Panc1 (cell line): ENCODE measurements at places on chromosomes 16 and 17. TPM values are rescaled to one million over a fixed set of nuclear protein-coding genes. Genes with fewer than 3 reads are reported as not detected.

CUEDC1 gene
- 103 TPM for total RNA-seq

TERB1 gene
- not detected for total RNA-seq

TMEM132E gene
- total RNA-seq = not detected

DNA sequence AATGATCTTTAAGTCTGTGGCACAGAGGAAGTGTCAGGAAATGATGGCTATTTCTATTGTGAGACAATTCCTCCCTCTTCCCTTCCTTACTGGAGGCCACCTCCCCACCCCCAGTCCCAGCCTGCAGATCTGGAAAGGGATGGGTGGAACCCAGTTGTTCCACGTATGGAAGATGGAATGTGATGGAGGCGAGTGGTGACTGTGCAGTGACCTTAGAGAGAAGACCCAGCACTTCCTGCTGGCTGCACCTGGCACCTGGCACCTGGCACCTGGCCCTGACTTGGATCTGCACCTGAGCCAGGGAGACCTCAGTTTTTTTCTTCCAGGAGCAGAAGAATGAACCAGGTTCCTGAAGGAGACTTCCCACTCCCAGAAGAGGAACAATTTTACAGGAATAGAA is 33.0 kb upstream of the TMC5 start:
- no peak for DNase-seq

DNA sequence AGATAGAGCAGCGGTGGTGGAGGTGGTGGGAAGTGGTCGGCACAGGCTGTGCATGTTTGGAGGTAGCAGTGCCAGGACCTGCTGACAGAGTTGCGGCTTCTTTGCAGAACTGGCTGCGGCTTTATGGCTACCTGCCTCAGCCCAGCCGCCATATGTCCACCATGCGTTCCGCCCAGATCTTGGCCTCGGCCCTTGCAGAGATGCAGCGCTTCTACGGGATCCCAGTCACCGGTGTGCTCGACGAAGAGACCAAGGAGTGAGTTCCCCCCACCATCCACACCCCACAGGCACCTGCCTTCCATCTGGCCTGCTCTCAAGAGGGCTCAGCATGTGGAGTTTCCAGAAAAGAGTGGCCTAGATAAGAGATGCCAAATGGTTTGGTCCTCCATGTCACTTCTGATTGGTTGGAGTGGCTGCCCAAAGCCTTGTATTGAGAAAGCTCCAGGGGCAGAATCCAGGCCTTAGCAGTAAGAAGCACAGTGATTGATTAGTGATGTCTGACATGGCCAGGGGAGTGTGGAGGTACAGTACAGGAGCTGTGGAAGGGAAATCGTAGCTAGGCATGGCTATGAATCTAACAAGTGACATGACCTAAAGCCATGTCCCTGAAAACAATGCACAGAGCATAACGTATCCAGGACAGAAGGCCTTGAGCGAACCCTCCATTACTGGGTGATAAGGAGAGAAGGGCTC is 12.0 kb downstream of the MMP15 start:
- no peak for DNase-seq

DNA sequence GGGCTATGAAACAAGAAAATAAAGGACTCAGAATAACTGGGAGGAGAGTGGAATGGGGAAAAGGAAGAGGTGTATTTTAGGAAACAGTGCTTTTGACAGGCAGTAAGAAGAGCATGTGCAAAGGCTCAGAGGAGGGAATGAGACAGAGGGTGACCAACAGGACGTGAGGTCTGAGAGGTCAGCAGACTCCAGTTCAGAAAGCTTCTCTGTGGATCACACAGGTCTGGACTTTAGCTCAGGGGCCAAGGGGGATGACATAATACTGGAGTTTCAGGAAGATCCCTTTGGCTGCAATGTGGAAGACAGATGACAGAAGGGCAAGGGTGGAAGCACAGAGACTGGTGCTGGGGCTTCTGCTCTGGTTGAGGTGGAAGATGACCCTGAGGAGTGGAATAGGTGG is 489.9 kb upstream of the CDH5 start:
- DNase-seq = no peak

- DNase-seq = no peak
Observed at GRCh38 chr17:27975146-27976011, 67.1 kb upstream of the NLK start.

DNA sequence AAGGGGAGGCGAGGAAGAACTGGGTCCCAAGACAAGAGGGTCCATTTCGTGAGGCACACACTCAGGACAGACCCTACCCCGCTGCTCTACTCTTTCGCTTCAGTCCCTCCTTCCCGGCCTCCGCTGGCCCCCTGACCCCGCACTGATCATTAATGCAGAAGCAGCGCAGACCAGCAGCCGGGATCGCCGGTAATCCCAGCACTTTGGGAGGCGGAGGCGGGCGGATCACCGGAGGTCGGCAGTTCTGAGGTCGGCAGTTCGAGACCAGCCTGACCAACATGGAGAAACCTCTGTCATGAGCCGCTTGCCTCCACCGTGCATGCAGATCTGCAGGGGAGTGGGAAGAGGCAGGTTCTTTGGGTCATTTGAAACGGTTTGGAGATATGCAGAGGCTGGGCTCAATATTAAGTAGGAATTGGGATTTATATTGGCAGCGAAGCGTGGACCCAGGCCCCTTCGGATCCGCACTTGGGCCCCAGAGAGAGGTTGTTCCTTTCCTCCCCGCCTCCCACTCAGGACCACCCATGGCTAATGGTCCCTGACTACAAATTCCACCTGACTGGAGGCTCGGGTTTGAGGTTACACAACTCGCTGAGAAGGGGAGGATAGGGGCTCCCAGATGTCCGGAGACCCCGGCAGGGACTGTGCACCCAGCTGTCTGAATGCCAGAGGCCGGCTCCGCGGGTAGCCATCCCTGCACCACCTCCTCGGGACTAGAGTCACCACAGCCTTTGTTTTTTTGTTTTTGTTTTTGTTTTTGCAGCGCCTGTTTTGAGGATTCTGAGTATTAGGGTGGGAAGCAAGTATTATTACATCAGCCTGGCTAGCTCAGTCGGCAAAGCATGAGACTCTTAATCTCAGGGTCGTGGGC is 23.6 kb upstream of the OR1F1 start:
- DNase-seq = no peak

DNA sequence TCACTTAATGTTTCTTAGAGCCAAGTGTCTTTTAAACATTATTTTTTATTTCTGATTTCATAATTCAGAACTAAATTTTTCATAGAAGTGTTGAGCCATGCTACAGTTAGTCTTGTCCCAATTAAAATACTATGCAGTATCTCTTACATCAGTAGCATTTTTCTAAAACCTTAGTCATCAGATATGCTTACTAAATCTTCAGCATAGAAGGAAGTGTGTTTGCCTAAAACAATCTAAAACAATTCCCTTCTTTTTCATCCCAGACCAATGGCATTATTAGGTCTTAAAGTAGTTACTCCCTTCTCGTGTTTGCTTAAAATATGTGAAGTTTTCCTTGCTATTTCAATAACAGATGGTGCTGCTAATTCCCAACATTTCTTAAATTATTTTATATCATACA is 13.6 kb upstream of the BCAS3 start:
- DNase-seq = no peak

DNA sequence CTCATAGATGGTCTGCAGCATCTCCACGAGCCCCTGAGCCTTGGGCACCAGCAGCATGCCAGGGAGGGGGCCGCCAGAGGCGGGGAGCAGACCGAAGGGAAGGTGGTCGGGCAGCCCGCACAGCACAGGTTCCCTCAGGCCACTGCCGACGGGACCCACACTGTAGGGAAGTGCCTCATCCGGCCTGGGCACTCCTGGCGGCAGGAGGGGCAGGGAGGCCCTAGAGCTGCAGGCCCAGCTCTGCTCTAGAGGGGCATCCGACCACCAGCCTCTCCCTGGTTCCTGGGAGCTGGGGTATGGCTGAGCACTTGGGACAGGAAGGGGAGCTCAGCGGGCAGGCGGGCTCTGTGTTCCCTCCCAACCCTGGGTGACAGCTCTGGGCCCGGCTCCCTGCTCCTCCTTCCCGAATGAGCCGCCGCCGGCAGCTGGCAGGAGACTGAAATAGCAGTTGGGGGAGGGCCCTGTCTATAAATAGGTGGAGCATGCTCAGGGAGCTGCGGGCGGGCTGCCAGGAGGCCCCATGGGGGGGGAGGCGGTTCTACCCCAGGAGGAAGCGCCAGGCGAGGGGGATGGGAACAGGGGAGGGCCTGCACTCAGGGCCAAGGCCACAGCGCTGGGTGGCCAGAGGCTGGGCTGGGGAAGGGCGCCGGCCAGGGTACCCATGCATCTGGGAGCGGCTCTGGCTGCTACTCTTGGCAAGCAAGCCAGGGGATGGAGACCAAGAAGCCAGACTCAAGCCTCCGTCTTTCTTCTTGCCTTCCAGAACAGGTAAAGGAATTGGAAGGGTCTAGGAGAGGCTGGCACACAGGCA is 12.4 kb downstream of the HDAC5 start:
- no peak for DNase-seq

DNA sequence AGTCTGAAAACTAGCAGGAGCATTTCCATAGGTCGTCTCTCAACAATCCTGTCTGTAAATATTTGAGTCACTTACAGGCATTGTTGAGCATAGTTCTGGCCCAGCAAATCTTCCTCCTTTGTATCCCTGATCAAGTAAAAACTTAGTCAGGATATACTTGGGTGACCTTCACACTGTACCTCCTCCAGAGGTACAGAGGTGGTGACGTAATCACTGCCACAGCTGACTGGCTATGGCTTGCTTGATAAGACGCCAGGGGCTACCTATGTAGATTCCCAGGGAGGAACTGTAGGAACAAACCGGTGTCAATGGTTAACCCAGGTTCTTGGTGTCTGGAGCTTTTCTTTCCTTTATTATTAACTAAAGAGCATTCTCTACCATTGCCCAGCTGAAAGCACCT is at the start of gene KCNJ16:
TSS of gene KCNJ16 (plus strand) at position 270 of the 400 bp plus-strand sequence. CDS start 56,863 bp downstream, outside the sequence.
- DNase-seq = no peak

DNA sequence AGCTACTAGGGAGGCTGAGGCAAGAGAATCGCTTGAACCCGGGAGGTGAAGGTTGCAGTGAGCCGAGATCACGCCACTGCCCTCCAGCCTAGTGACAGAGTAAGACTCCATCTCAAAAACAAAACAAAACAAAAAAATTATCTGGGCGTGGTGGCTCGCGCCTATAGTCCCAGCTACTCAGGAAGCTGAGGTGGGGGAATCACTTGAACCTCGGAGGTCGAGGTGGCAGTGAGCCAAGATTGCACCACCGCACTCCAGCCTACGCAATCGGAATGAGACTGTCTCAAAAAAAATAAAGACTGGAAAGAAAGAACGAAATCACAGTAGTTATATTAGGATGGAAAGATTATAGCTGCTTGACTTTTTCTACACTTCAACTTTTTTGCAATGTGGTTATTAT is 18.9 kb downstream of the COG1 start:
- no peak for DNase-seq

GRCh38 chr16:75628351-75628750 is 5.3 kb upstream of the ADAT1 start:
- no peak for DNase-seq
